K562 (cell line): ENCODE measurements at places on chromosomes 3 and 15.

DNA sequence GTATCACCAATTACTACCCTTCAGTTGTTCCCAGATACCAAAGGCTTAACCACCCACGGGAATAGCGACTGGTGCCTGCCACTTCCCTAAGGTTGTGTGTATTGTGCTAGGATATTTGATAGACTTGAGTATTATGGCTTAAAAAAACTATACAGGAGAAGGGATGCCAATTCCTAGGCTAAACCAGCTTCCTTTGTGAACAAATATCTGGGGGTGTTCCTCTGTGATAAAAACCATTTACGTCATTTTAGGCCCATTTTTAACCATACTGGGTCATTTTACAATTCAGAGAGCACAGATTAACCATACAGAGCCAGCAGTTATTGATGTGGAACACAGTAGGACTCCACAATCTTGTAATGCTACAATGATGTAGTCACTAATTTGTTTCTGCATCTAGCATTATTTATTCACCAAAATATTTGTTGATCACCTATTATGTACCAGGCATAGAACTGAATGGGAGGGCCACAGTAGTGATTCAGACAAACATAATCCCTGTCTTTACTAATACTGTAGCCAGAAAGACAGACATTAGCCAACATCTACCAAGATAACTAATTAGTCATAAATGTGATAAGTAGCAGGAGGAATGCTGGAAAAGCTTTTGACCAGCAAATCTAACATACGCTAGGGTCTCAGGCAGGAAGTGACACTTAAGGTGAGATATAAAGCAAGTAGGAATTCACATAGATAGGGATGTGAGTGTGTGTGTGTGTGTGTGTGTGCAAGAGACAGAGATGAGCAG, 184.8 kb downstream of the MECOM start:
- DNase-seq, result no peak

DNA sequence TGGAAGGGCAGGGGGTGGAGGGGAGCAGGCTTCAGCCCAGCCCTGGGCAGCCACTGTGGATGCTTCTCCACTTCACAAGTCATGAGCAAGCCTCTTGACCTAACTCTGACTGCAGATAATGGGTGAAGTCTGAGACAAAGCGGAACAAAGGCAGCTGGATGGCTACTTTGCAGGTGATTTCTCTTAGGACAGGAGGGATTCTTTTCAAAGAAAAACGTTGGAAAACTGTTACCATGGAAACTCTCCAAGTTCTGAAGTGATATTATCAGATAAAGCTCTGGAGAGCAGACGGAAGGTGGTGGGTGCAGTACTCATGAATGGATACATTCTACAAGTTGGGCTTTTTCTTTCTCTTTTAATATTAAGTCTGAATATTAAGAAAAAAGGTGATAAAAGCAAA, 254.2 kb upstream of the SLCO3A1 start:
- DNase-seq, result no peak

DNA sequence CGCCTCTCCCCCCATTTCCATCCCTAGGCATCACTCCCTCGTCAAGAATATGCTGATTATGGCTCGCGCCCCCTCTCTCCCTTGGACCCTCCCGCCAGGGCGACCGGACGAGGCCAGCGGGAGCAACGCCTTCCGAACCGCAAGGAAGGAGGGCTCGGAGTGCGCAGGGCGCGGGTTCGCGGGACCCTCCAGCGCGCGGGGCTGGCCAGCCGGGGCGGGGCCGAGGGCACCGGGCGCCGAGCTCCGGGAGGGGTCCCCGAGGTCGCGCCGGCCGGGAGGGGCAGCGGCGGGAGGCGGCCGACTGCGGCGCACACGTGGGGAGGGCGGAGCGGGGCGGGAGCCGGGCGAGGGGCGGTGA, 483 bp downstream of the EHD4 start:
- peak; percentile 77 for DNase-seq

GRCh38 chr3:156685752-156686151, 11.4 kb downstream of the TIPARP start:
- no peak for DNase-seq

GRCh38 chr3:77412584-77412983, 372.7 kb downstream of the ROBO2 start:
- DNase-seq, result no peak

DNA sequence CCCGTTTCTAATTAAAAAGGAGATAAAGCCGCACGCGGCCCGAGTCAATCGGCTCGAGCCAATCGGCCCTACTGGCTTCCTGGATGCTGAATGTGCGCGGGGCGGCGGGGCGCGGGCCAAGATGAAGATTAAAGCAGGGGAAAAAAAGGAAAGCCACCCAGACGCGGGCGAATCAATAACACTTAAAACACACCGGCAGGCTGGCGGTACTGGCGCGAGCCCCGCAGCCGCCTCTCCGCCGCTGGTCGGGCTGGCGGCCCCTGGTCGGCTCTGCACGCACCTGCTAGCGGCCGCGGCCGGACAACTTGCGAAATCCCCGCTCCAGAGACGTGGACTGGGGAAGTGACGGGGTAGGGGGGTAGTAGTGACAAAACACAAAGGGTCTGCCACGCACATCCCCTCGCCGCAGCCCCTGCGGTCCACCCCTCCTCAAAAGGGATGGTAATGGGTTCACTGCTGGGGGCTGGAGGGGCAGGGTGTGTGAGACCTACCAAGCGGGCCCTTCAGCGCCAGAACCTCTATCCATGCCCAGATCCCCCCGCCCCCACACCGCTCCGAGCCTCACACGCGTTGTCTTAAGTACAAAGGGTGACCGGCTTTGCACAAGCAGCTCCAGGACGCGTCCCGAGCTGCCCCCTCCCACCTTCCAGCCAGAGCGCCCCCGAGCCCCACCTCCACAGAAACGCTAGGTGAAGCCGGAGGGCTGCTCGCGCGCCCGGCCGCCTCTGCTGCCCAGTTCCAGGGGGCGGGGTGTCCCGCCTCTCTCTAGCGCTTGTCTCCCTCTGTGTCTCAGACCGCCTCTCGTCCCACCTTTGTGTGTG, 1.4 kb downstream of the WNT7A start:
- DNase-seq, result no peak

- DNase-seq, result no peak
These were observed 8.7 kb upstream of the GPD1L start for GRCh38 chr3:32097768-32098167.
